Fibroblast of skin of left biceps (primary cell): ENCODE measurements at places on chromosomes 13 and 19.

GRCh38 chr19:50230379-50231351 is 27.2 kb downstream of the MYH14 start:
- DNase-seq: no peak

DNA sequence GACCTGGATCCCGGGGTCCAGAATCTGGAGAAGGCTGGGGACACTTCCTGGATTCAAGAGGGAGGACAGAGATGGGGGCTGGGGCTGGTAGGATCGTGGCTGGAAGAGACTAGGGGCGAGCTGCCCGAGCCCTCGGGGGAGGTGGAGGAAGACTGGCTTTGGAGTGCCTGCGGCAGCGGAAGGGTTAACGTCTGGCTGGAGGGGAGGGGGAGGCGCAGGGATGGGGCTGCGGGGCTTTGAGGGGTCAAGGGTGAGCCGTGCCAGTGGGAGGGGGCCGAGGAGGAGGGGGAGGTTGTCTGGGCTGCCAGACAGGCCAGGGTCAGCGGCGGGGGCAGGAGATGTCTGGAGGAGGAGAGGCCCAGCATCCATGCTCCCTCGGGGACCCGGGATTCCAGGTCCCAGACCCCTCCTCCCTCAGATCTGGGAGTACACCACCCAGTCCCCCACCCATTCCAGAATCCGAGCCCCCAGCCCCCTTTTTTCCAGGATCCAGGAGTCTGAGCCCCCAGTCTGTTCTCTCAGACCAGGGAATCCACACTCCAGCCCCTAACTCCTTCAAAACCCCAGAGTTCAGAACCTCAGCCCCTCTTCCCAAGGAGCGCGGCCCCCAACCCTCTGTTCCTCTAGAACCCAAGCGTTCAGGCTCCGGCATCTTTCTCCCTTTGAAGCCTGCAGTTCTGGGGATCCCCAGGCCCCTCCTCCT is 3.2 kb upstream of the SPACA6 start:
- no peak for DNase-seq

- peak; percentile 64 for DNase-seq
Observed at GRCh38 chr19:55209693-55210472, 582 bp upstream of the PTPRH start.

DNA sequence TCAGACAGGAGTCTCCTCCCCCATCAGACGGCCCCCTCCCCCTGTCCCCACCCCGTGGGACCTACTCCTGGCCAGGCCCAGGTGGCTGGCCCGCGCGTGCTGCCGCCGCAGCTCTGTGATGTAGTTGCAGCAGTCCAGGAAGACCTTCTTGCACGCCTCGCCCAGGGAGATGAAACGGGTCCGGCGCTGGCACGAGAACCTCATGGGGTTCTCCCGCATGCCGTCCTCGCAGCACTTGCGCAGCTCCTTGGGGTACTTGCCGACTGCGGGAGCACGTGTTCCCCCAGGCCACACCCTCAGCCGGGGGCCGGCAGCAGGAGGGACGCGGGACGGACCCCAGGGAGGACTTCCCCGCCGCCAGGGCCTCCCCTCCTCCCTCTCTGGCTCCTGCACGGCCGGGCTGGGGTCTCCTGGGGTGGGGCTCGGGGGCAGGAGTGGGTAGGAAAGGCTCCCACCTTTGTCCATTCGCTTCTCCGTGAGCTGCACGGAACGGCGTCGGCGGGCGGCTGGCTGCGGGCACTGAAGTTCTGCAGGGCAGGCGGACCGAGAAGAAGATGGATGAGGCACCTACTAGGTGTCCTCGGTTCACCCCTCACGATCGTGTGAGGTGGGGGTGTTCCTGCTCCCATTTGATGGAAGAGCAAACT is 13.3 kb downstream of the C3 start:
- no peak for DNase-seq

GRCh38 chr19:46834121-46834520 is 16.5 kb downstream of the AP2S1 start:
- DNase-seq: no peak

DNA sequence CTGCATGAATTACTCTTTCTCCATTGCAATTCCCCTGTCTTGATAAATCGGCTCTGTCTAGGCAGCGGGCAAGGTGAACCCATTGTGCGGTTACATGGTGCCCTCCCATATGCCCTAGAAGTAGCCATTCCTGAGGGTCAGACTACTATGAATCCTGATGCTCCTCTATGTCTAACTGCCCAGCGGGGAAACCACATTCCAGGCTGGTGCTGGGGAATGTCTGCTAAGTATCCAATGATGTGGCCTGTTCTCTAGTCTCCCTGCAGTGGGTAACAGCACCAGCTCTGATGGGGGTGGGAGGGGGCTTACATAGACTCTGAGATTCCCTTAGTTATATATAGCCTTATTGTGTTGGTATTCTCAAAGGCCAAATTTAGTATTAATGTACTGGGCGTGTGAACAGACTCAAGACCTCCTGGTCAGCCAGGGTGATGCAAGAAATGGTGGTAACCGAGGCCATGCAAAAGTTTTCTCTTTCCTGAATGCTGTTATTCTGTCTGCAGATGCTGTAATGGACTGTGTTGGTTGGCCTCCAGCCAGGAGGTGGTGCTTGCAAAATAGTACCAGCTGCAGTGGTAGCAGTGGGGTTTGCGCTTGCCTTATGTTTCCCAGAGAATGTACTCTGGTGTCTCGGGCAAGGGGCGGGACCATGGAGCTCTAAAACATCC is 564.8 kb upstream of the SLITRK1 start:
- DNase-seq: no peak

GRCh38 chr19:35457173-35457572 is 9.1 kb downstream of the FFAR2 start:
- DNase-seq: no peak

DNA sequence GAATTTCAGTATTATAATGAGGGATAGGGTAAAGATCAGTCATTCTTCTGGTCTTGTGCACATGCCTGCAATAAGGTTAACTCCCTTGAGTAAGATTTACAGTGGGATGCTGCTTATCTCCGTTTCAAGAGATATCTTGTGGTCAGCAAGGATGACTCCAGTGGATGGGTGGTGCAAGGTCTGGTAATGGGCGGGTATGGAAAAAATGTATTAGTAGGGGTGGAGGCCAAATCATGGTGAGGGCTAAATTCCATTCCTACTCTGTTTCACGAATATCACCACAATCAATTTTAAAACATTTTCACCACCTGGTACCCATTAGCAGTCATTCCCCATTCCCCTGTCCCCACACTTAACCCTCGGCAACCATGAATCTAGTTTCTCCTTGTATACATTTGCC is 40.6 kb downstream of the CCDC122 start:
- DNase-seq: peak; percentile 71

DNA sequence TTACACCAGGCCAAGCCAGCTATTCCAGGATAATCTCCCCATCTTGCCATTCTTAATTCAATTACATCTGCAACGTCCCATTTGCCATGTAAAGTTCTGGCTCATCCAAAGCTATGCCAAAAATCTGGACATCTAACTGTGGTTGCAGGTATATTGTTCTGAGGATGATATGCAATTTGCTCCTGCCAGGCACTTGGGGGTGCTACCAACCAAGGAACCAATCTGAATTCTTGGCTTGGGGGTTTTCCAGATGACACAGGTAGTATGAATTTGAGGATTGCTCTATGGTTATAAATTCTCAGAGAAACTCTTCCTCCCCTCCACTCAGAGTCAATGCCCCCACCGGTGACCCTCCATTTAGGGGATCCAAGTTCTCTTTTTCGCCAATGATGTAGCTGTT is 33.0 kb downstream of the CRYL1 start:
- no peak for DNase-seq

DNA sequence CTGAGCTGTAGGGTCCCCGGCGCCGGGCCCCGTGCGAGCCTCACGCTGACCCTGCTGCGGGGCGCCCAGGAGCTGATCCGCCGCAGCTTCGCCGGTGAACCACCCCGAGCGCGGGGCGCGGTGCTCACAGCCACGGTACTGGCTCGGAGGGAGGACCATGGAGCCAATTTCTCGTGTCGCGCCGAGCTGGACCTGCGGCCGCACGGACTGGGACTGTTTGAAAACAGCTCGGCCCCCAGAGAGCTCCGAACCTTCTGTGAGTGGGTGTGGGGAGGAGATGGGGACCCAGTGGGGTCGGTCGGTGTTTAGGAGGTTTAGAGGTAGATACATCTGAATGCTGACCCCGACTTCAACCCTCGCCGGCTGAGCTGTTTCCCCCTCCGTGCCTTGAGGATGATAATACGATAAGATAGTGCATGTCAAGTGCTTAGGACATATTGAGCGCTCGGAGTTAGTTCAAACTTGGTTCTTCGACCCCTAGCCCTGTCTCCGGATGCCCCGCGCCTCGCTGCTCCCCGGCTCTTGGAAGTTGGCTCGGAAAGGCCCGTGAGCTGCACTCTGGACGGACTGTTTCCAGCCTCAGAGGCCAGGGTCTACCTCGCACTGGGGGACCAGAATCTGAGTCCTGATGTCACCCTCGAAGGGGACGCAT is 1.9 kb downstream of the ICAM5 start:
- DNase-seq: no peak

DNA sequence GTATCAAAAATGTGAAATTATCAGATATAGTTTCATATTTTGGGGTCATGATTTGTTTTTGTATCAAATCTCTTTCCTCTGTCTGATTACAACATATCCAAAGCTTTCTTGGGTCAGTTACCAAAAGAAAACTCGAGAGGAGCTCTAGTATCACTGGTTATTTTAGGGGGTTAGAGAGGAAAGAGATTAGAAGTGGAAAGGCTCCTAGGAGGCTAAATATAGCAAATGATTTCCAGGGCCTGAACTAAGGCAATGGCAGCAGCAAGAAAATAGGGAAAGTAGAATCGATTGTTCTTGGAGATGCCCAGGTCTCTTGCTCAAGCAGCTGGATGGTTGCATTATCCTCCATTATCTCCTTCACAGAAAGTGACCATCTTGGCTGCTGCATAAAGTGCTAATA is 72.9 kb downstream of the NHLRC3 start:
- no peak for DNase-seq

DNA sequence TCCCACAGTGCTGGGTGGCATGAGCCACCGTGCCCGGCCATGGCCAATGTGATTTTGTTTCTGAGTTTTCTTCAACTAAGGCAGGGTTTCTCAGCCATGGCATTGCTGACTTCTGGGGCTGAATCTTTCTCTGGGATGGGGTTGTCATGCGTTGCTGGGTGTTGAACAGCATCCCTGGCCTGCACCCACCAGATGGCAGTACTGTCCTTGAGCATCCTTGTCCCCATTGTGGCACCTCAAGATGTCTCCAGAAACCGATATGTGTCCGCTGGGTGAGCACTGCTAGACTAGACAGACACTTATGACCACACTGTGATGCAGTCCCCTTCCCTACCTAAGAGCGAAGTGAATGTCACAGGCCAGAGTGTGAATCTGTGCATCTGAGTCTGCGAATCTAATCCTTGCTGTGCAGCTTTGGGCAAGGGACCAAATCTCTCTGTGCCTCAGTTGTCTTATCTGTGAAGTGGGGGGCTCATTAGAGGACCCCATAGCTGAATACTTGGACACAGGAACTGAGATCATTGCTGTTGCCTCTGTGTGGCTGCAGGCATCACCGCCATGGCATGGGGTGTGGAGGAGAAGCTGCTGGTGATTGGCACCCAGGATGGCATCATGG is 50.3 kb upstream of the SIN3B start:
- DNase-seq: no peak

DNA sequence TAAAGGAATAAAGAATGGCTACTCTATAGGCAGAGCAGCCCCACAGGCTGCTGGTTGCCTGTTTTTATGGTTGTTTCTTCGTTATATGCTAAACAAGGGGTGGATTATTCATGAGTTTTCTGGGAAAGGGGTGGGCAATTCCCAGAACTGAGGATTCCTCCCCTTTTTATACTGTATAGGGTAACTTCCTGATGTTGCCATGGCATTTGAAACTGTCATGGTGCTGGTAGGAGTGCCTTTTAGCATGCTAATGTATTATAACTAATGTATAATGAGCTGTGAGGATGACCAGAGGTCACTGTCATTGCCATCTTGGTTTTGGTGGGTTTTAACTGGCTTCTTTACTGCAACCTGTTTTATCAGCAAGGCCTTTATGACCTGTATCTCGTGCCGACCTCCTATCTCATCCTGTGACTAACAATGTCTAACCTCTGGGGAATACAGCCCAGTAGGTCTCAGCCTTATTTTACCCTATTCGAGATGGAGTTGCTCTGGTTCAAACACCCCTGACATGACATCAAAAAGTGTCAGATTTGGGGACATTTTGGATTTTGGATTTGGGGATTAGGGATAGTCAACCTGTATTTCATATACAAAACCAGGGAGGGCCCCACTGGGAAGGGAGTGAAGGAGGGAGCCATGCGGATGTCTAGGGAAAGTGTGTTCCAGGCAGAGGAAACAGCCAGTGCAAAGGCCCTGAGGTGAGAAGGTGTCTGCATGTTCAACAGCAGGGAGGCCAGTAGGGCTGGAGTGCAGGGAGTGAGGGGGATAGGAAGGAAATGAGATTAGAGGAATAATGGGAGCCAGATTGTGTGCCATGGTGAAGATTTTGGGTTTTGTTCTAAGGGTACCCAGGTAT is 10.9 kb downstream of the FXYD5 start:
- no peak for DNase-seq
